ENCODE measurements at places on chromosomes 2 and 18.

GRCh38 chr2:129912066-129912820, 67.2 kb upstream of the RAB6C start:
- no peak for DNase-seq

GRCh38 chr2:26477911-26478253, at the start of gene OTOF:
OTOF (minus strand) TSS chr2:26478124.
- DNase-seq, result no peak

DNA sequence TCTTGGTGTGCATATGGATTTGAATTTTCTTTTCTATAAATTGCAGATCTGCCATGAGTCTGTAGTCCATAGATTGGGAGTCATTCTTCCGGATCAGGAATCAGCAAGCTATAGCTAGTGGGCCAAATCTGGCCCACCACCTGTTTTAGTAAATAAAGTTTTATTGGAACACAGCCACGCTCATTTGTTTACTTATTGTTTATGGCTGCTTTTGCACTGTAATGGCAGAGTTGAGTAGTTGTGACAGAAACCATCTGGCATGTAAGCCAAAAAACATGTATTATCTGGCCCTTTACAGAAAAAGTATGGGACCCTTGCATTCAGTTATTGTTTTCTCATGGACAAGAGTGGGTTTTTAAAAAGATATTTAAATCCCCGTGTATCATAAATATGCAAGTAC, 191.2 kb downstream of the LRRTM1 start:
- no peak for DNase-seq

DNA sequence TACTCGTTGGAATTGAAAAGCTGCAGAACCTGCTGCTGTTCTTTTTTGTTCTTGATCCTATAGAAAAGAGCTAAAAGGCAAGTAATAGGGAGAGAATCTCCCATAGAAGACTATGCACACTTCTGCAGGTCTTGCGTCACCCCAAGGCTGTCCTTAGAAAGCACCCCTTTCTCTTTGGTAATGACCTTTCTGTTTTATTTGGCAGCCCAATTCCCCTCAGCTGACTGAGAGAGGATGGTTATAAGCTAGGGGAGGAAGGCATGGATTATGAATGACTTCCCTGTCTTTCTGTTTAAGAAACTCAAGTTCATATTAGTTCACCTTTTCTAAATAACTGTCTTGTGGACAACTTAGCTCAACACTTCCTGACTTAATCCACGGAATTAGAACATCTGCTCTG, 122.9 kb downstream of the TXNL1 start:
- DNase-seq, result no peak

DNA sequence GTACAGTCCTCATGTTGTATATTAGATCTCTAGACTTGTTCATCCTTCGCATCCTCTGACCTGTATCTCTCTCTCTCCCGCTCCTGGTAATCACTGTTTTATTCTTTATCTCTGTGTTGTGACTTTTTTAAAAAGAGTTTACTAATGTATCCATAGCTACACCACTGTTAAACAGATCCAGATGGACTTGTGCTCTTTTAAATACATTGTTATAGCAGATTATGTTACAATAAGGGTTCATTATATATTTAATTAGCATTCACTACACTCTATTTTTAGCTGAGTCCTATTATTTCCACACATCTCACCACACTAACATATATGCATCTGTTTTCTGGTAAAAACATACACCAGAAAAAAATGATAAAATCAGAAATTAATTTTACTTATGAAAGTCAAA, 90.5 kb downstream of the RBM43 start:
- no peak for DNase-seq

GRCh38 chr2:96534701-96535181, 1.8 kb upstream of the ARID5A start:
- DNase-seq, result no peak

Data from renal cortex interstitium (tissue), 15 donors.